ENCODE measurements at places on chromosomes 13 and 19. TPM values are rescaled to one million over a fixed set of nuclear protein-coding genes. Genes with fewer than 3 reads are reported as not detected.

GRCh38 chr19:49889038-49889686 is 7.5 kb downstream of the IL4I1 start:
- no peak for DNase-seq

DNA sequence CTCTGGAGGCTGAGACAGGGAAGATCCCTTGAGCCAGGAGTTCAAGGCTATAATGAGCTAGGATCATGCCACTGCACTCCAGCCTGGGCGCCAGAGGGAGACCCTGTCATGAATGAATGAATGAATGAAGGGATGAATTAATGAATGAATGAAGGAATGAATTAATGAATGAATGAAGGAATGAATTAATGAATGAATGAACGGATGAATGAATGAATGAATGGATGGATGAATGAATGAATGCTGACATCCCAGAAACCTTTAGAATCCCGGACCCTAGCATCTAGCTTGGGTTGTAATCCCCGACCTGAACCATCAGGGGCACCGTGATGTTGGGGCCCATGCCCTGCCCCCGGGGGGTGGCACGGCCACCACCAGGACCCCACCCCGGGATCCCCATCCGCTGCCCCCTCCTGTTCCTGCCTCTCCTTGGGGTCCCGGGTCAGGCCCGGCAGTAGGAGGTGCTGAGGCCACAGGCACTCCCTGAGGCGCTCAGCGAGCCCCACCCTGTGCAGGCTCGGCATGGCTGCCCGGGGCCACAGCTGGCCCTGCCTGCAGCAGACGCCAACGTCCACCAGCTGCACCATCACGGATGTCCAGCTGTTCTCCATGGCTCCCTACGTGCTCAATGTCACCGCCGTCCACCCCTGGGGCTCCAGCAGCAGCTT is 3.4 kb downstream of the EBI3 start:
- no peak for DNase-seq

GRCh38 chr13:46593398-46593797 is 40.4 kb downstream of the LRCH1 start:
- no peak for DNase-seq

DNA sequence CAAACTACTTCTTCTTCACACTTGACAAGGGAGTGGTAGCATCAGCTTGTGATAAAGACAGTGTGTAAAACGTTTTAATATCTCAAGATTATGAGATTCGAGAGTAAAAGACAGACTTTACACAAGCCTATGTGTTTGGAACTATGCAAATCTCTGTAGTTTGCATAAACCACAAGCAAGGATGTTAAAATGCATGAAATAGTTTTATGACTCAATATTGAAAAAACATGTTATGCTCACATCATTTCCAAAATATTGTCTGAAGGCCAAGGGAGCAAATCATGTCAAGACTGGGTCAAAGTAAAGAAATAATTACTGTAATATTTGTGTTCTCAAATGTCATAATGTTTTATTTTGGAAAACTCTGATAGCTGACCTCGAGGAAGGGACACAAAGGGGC is 316.8 kb upstream of the KLF12 start:
- DNase-seq, result no peak

GRCh38 chr13:113394339-113394640 is 30.4 kb upstream of the GRTP1 start:
- DNase-seq, result no peak

- no peak for DNase-seq
Observed at GRCh38 chr13:26549713-26550112, 7.8 kb upstream of the WASF3 start.

GRCh38 chr13:28531077-28531844 is 36.3 kb upstream of the FLT1 start:
- DNase-seq, result peak; percentile 67

DNA sequence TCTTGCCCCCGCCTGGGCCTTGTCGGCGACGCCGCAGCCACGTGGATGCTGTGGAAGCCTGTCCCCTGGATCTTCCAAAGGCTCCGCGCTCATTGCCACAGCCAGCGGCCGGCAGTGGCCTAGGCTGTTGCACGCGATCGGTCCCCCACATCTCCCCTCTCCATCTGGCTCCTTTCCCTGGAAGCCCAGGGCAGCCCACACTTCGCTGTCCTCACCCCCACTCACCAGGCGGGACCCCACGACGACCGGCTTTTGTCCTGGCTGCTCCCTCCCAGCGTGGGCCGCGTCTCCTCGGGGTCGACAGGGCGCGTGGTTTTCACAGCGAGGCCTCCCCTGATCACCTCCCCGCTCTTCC is 605 bp upstream of the TEX30 start:
- peak; percentile 38 for DNase-seq

DNA sequence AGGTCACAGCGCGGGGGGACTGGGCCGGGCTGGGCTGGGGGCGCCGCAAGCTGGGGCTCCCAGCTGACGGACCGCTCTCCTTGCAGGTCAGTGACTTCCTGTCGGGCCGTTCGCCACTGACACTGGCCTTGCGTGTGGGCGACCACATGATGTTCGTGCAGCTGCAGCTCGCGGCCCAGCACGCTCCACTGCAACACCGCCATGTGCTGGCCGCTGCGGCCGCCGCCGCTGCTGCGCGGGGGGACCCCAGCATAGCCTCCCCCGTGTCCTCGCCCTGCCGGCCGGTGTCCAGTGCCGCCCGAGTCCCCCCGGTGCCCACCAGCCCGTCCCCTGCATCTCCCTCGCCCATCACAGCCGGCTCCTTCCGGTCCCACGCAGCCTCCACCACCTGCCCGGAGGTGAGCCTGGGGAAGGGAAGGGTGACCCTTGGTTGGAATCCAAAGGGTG is 5.7 kb downstream of the MIDN start:
- DNase-seq, result no peak

- DNase-seq, result no peak
Observed at GRCh38 chr13:113383089-113383488, 19.2 kb upstream of the GRTP1 start.

- no peak for DNase-seq
Observed at GRCh38 chr19:41356984-41357739, 3.4 kb upstream of the TGFB1 start.

- DNase-seq, result peak; percentile 93
Observed at GRCh38 chr19:53553865-53554791, 16.2 kb downstream of the ZNF331 start.

DNA sequence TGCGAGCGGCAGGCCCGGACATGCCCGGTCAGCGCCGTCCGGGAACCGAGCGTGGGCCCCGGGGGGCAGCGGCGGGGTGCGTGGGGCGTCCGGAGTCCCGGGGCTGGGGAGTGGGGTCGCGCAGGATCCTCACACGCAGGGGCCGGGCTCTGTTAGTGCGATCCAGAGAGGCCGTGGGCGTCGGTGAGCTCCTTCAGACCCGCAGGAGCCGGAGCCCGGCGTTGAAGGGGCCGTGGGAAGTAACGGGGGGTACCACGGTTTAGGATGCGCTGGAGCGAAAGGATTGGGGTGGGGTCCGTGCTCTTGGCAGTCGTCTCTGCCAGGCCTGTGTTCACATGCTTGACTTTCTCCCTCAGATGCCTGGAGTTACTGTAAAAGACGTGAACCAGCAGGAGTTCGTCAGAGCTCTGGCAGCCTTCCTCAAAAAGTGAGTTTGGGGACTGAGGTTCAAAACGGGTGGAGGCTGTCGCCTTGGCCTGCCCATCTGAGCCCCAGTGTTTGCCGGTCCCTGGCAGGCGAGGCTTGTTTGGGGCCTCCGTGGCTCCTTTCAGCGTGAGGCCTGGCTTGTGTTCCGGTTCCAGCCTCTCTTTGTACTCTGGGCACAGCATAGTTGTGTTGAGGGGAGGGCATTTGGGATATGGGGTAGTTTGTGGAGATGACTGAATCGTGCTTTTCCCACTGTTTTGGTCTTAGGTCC is 512 bp downstream of the RPS19 start:
- peak; percentile 59 for DNase-seq

DNA sequence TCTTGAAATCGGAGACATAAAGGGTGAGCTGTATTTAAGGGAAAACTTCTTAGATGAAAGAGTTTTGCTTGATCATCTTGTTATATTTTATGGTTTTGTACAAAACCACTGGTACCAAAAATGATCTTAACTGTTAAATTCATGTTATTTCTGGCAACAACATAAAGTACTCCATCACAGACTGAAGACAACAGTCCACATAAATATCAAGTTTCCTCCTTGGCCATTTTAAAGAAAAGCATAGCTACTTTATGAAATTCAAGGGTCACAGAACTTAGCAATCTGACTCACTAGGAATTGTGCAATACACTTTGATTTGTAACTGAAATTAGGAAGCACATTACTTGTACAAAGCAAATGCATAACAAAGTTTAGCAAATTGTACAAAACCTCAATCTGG is 66.3 kb downstream of the TBC1D4 start:
- no peak for DNase-seq

DNA sequence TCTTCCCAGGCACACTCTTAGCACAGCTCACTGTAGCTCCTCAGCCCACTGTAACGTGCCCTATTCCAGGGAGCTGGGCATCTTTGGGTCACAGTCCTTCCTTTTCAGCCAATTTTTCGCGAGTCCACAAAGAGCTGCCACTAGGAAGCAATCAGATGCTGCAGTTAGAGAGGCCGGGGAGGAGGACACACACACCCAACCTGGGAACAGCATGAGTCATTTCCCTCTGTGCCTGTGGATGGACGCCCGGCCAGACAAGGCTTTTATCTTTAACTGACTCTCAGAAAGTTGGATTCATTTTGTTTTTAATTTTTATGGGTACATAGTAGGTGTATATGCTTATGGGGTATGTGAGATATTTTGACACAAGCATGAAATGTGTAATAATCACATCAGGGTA is 918.6 kb downstream of the UQCRFS1 start:
- no peak for DNase-seq

GRCh38 chr19:50362030-50362412 is 3.4 kb downstream of the NAPSA start:
- no peak for DNase-seq

GRCh38 chr13:114268344-114269280 is 12.8 kb upstream of the UPF3A start:
- no peak for DNase-seq

GRCh38 chr13:109704771-109705635 is 81.4 kb downstream of the IRS2 start:
- peak; percentile 58 for DNase-seq

GRCh38 chr13:36454987-36455386 is 22.7 kb downstream of the CCNA1 start:
- no peak for DNase-seq

GRCh38 chr19:42021185-42021584 is 27.2 kb upstream of the ATP1A3 start:
- DNase-seq, result no peak

DNA sequence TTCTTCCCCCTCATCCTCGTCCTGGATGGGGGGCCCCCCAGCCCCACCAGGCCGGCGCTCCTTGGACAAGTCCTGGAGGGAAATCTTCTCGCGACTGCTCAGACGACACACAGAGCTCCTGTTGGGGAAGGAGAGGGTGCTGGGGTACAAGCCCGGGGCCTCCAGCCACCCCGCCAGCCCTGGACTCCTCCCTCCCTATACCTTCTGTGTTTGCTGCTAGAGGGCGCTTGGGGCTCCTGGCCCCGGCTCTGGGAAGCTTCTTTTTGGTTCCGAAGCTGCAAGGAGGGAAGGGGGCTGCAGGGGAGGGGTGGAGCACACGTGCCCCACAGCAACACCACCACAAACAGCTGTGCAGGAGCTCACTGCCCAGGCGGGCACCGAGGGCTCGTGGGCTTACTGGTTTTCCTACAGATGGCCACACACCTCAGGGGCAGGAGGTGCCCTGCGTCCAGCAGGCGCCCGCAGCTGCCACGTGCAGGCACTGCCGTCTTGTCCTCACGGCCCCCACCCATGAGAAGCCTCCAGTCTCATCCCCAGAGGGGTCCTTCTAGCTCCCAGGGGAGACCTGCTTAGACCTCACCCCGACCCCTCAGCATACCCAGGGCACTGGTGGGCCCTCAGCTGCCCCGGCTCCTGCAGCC is 20.5 kb downstream of the EPS8L1 start:
- peak; percentile 10 for DNase-seq

DNA sequence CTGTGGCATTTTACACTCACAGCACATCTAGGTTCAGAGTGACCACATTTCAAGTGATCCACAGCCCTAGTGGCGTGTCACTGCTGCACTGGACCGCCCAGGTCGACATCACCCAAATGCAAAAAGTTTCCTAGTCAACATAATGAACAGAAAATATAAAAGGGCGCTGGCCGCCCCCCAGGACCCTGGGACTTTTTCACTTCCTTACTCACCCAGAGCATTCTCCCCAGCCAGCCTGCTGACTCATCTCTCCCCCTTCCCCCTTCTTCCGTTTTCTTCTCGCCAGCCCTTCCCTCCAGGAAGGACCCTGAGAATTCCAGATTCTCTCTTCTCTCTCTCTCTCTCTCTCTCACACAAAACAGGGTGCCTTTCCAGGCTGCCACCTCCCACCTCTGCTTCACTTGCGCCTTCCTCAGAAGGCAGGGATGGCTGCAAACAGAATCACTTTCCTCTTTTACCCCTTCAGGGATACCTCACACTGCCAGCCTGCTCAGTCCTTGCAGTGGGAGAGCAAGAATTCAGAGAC is 21.0 kb upstream of the GRWD1 start:
- no peak for DNase-seq

- no peak for DNase-seq
Observed at GRCh38 chr19:29779921-29780320, 31.9 kb upstream of the CCNE1 start.

DNA sequence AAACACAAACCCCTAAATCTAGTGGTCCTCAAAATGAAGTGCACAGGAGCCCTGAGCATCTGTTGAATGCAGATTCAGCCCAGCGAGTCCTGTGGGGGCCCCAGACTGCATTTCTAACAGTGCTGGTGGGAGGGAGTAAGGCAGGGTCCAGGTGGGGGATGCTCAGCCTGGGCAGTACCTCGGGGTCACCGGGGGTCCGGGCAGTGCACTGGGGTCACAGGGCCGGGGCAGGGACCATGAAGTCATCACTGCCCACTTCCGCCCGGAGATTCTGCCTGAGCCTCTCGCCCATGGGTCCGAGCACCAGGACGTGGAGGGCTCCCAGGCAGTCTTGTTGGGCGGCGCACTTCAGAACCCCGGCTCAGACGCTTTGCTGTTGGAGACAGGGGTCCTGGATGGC is 838 bp upstream of the ATP4B start:
- no peak for DNase-seq

DNA sequence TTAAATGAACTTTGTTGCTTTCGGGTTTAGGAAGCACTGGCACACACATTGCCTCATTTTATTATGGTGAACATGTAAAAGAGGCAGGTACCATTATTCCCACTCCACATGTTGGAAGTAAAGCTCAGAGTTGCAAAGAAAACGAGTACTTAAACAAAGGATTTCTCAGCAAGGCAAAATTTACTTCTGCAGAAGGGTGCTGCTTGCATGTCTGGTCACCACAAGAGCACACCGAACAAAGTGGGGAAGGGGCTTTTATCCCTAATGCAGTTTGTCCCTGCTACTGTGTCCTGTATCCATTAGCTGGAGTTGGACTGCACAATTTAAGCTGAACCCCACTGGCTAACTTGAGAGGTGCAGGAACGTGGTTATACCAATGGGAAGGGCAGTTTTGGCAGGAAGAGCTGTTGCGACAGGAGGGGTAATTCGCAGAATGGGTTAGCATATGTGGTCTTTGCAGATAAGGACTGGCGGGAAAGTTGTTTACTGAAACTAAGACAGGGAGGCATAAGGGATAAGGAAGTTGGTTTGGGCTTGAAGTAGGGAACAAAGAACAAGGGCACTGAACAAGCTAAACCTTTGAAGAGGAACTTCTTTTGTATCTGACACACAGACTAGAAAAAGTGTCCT is 545.5 kb downstream of the UQCRFS1 start:
- DNase-seq, result no peak

GRCh38 chr19:362683-363082 is 18.1 kb upstream of the MIER2 start:
- no peak for DNase-seq

The CCL25 gene
- total RNA-seq, result not detected

The ANGPTL4 gene
- total RNA-seq, result 16.3 TPM

The ADM5 gene
- total RNA-seq, result 1.2 TPM

The SNRPA gene
- 23.1 TPM for total RNA-seq

The VSTM1 gene
- 0.29 TPM for total RNA-seq

The TEX26 gene
- 0.37 TPM for total RNA-seq

The NLRP4 gene
- not detected for total RNA-seq

Data from left cardiac atrium (tissue), 4 donors.